ENCODE measurements at places on chromosomes 3 and 15. TPM values are rescaled to one million over a fixed set of nuclear protein-coding genes. Genes with fewer than 3 reads are reported as not detected.

HIGD1A gene
- total RNA-seq, result 28.8 TPM

NUP210 gene
- 40.7 TPM for total RNA-seq

SKOR1 gene
- 0.02 TPM for total RNA-seq

HDDC3 gene
- 29.4 TPM for total RNA-seq

TRMT10C gene
- 41.7 TPM for total RNA-seq

NEK11 gene
- total RNA-seq, result 4.0 TPM

OR5K2 gene
- not detected for total RNA-seq

CP gene
- 5.3 TPM for total RNA-seq

CPNE9 gene
- 0.10 TPM for total RNA-seq

SEC22C gene
- 27.9 TPM for total RNA-seq

ABCF3 gene
- total RNA-seq, result 33.3 TPM

ADAMTS17 gene
- total RNA-seq, result not detected

RPN1 gene
- 165 TPM for total RNA-seq

CFAP100 gene
- not detected for total RNA-seq

CRABP1 gene
- total RNA-seq, result 1.8 TPM
